Activated CD4-positive, alpha-beta memory T cell treated with anti-CD3 and anti-CD28 coated beads for 36 hours (primary cell): ENCODE measurements at places on chromosomes 1 and 21.

- no peak for DNase-seq
Observed at GRCh38 chr1:46484783-46485490, 4.7 kb upstream of the DMBX1 start.

DNA sequence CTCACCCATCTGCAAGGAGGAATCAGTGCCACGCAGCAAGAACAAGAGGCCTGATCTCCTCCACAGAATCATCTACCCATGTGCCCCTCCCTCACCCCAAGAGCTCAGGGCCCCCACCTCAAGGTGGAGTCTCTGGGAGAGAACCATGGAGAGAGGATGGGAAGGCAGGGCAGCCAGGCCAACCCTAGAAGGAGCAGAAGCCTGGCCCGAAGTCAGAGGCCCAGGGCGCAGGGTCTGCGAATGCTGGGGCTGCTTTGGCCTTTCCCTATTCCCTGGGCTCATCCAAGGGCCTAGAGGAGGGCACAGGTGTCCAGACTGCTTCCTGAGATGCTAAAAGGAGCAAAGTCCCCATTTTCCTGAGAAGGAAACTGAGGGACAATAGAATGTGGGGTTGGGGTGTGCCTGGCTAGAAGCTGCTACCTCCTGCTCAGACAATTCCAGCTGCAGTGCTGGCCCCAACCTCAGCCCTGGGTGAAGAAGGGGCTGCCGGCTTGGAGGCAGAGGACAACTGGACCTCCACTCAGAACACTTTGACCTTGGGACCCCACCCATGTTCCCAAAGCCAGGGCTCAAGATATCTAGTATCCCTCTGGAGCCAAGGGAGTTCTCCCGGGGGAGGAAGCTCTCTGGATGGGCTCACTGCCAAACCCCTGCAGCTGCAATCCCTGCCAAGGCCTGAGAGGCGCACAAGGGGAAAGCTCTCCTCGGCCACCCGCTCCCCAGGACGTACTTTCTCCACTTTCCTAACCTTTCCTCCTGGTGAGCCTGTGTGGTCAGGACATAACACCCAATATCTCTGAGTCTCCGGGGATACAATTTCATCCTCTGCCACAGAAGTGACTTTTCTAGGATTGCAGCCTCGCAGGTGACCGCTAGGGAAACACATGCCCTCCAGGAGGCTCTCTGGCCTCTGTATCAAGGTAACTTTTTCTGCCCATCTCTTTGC lies 16.6 kb upstream of the LEMD1 start:
- no peak for DNase-seq

- no peak for DNase-seq
Observed at GRCh38 chr1:37310064-37310463, 164.3 kb upstream of the ZC3H12A start.

GRCh38 chr1:36555041-36555440 lies 72.3 kb upstream of the CSF3R start:
- no peak for DNase-seq

DNA sequence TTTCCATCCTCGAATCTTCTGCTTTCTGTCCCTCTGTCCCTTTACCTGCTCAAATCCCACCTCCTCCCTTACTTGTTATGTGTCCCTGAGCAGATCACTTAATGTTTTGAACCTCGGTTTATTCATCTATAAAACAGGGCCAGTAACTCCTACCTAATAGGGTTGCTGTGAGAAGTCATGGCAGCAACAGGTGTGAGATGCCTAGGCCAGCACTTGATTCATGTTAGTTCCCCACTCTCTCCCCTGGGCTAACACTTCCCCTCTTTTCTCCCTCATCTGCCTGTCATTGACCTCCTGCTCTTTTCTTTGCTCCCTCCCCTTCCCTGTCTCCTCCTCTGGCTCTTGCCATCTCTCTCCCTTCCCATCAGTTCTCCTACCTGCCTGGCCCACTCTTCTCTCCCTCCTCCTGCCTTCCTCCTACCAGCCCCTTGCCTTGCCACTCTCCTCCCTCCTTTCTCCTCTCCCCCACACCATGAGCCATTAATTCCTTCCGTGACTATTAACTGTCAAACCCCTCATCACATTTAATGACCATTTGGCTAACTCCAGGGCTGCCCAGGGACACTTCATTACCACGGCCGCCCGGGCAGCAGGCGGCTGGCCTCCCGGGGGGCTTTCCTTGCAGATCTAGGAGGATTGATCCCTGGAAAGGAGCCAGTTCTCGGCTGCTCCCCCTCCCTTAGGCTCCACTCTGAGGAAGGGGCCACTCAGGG lies 90.6 kb upstream of the CD1D start:
- DNase-seq: no peak

DNA sequence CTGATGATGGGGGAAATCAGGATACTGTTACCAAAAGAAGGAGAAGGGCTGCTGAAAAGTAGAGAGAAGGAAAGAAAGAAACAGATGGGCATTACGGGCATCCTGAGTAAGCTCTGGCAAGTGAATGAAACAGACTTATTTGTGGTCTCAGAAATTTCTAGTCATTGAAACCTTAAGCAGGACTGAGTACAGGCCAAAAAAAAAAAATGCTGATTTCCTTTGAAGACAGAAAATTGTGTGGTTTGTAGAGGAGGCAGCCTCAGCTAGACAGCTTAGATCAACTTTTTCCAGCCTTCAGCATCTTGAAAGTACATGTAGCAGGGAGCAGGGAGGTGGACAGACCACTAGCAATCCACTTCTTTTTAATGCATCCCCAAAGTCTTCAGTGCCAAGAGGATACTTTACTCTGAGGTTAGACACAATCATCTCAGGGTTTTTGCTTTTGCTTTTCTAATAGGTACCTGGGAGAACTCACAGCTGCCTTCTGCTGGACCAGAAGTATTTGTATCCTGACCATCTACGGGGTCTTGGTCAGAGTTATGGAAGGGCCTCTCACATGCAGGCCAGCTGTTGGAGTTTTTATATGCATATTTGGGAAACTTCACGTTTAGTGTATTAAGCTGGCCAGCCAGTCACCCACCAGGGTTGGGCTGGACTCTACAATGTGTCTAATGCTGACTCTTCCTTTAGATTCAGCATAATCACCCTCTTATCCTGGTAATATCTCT lies 10.6 kb upstream of the CAPZB start:
- no peak for DNase-seq

DNA sequence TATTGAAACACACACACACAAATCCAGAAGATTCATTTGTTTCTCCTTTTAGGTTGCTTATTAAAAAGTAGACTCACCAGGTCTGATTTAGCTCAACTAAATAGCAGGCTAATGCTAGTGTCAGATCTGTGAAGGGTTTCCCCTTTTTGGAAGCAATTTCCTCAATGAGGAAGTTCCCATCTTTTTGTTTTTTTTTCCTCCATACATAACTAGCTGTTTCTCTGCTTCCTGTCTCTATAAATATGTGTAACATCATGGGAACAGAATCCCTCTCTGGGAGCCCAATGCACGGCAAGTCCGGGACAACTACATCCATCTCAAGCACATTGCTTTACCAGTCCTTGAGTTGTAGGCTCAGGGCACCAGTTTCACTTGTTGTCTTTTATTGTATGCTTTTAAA lies 1421.1 kb downstream of the PLA2G4A start:
- no peak for DNase-seq

- DNase-seq: no peak
Observed at GRCh38 chr1:51170342-51170741, 65.7 kb upstream of the RNF11 start.

- no peak for DNase-seq
Observed at GRCh38 chr1:92817137-92817697, 14.6 kb upstream of the RPL5 start.

- DNase-seq: no peak
Observed at GRCh38 chr1:116308276-116308675, 64.8 kb upstream of the ATP1A1 start.

- DNase-seq: no peak
Observed at GRCh38 chr1:66285618-66286270, 248.2 kb upstream of the SGIP1 start.

- no peak for DNase-seq
Observed at GRCh38 chr1:154353966-154354365, 28.6 kb downstream of the ATP8B2 start.

DNA sequence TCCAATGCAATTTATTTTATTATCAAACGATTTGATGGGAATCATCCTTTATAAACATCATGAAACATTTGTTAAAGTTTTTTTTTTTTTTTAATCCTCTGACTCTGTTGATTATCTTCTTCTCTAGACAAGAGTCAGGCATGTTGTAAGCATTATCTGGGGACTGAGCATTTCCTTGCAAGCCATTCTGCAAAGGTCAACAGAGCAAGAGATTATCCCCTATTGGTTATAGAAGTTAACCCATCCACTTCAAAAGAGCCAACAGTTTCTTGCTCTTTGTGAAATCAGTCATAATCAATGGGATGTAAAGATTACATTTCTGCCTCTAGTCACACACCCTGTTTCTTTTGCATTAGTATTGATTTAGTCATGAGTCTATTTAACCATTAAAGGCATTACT lies 368.8 kb upstream of the ADGRL4 start:
- no peak for DNase-seq

DNA sequence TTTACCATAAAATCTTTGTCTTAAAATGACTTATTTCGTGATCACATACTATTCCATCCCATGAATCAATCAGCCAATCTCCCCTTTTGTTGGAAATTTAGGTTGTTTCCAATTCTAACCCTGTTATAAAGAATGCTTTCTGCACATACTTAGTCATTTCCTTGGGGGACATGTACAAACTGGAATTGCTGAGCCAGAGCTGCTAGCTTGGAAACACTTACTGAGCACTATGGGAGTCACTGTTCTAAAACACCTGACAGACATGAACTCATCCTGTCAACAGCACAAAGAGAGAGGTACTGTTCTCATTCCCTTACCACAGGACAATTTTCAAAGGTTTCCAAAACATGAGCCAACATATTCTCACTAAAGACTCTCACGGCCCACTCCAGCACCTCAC lies 32.1 kb downstream of the AK2 start:
- peak; percentile 56 for DNase-seq

DNA sequence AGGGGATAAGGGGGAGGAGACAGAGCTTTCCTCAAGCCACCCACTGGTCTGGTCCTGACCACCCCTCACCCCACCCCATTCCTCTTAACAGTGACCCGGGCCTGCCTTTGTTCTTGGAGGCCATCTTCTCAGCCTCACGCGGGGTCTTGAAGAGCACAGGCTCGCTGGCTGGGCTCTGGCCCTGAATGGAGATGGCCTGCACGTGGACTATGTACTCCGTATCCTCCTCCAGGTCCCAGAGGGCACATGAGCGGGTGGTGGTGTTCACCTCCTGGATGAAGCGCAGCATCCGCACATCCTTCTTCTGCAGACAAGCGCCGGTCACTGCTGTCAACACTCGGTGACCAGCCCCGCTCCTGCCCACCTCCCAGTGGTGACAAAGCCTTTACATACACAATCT lies 2.6 kb downstream of the FNDC5 start:
- peak; percentile 2 for DNase-seq

GRCh38 chr21:43603233-43603626 lies 56.1 kb downstream of the HSF2BP start:
- no peak for DNase-seq

- DNase-seq: no peak
Observed at GRCh38 chr1:74328851-74329250, 93.7 kb downstream of the TNNI3K start.

GRCh38 chr21:35963920-35964451 lies 96.3 kb downstream of the SETD4 start:
- no peak for DNase-seq

GRCh38 chr1:60890664-60891063 lies 191.7 kb upstream of the NFIA start:
- DNase-seq: no peak

DNA sequence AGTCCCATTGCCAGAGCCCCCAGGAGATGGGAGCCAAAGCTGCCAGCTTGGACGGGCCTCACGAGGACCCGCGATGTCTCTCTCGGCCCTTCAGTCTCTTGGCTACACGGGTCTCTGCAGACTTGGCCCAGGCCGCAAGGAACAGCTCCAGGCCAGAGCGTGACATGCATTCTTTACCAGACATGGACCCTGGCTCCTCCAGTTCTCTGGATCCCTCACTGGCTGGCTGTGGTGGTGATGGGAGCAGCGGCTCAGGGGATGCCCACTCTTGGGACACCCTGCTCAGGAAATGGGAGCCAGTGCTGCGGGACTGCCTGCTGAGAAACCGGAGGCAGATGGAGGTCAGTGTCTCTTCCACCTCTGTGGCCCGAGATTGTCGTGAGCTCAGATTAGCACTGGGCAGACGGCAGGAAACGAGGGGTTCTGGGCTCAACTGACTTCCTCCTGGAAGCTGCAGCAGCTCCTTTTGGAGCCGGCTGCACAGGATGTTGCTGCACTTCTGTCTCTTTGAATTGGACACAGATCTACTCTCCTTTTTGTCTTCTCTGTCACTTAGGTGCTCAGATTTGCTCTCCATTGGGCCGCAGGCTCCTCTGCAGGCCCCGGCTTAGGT lies 68.0 kb downstream of the DISC1 start:
- DNase-seq: no peak

DNA sequence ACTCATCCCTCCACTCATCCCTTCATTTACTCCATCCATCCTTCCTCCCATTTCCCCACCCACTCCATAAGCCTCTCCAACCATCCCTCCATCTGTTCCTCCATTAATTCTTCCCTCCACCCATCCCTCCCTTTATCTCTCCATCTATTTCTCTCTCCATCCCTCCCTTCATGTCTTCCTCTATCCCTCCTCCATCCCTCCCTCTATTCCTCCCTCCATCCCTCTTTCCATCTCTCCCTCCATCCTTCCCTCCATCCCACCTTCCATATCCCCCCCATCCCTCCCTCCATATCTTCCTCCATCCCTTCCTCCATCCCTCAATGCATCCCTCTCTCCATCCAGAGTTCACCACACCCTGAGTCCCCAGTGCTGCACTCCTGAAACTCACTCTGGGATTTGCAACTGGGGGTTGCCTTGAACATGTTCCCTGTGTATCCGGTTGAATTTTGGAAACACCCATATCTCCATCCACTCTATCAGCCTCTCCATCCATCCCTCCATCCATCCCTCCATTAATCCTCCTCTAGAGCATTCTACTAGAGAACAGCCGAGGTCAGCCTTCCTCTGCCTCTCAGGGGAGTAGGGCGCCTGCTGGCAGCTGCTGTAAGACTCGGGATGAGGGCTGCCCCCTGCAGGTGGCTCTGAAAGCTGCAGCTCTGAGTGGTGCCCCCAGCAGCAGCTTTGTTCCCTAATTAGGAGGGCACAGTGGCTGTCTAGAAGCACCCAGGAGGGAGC lies 39.4 kb downstream of the ABCG1 start:
- peak; percentile 87 for DNase-seq

DNA sequence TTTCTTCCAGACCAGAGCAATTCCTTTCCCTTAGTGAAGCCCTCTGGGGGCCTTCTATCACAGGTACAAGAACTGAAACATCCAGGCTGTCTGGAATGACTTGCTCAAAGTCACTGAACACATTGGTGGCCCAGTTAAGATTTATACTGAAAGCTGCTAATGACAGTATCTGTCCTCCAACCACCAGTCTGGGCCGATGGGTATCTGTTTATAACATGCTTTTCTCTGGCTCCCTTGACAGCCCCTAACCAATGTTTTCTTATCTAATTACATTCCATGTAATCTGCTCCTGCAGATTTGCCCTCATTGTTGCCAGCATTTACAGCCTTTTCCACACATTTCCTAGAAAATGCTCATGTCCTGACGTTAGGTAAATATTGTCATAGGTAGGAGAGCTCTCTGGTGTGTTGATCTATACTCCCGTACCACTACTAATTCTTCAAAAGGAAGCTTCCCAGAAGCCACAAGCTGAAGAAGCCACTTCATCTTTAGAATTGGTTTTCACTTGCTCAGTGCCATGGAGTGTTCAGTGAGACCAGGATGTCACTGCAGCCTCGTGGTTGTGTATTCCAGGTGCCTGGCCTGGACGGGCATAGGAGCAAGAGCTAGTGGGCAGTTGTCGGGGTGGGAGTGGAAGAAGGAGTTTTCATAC lies 163.9 kb downstream of the TSEN15 start:
- DNase-seq: no peak

- DNase-seq: peak; percentile 64
Observed at GRCh38 chr1:91884459-91885212, 1.3 kb downstream of the TGFBR3 start.

GRCh38 chr1:28913786-28914227 lies 562 bp upstream of the EPB41 start:
- no peak for DNase-seq
